PC-9 (cell line): ENCODE measurements at places on chromosomes 5 and 9.

- no peak for DNase-seq
Observed at GRCh38 chr9:120688758-120689157, 25.5 kb downstream of the MEGF9 start.

GRCh38 chr9:14198841-14199455, 115.0 kb downstream of the NFIB start:
- no peak for DNase-seq

DNA sequence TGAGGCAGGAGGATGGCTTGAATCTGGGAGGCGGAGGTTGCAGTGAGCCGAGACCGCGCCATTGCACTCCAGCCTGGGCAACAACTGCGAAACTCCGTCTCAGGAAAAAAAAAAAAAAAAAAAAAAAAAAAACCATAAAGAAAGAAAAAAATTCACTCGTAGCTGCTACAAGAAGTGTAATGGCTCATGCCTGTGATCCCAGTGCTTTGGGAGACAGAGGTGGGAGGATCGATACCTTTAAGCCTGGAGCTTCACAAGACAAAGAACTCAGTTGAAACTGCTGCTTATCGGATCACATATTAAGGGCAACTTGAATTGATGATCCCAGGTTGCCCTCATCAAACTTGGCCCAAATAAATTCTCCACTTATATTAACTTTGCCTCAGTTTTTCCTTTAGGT, 1.0 kb upstream of the ZCCHC7 start:
- no peak for DNase-seq

GRCh38 chr9:111959468-111960359, 63.1 kb downstream of the UGCG start:
- peak; percentile 98 for DNase-seq

DNA sequence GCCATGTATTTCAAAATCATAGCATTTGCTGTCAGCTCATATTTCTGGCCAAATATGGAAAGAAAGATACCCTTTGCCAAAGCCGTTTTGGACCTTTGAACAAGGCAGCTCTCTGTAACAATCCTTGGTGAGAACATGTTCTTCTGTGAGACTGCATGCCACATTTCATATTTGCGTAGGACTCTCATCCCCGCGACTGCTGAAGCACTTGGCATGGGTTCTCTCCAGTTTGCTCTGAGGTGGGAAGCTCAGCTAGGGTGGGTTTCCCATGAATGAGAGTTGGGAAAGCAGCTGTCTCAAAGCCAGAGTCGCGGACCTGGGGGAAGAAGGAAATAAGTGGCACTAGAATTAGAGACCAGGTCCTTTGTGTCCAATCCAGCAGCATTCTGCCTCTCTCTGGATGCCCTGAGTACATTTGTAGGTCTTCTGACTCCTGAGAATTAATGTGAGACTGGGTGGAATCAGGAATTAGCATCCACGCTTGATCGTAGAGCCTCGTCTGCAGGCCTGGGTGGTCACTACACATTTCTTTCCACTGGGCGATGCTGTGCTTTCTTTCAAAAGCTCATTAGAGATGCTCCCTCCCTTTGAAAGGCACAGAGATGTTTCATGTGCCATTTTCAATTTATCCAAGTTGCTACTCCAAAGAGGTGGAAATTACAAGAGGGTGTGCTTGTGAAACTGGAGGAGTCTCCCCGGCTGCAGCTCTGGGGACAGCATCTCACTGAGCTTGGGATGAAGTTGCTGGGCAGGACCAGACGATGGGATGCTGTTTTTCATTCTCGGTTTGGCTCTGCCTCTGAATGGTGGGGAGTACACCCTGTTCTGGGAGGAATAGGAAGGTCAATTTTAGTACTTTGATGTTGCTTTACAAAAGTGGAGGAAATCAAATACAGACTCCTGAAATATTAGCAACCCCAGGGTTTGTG, 197.2 kb downstream of the GADD45G start:
- DNase-seq: no peak

DNA sequence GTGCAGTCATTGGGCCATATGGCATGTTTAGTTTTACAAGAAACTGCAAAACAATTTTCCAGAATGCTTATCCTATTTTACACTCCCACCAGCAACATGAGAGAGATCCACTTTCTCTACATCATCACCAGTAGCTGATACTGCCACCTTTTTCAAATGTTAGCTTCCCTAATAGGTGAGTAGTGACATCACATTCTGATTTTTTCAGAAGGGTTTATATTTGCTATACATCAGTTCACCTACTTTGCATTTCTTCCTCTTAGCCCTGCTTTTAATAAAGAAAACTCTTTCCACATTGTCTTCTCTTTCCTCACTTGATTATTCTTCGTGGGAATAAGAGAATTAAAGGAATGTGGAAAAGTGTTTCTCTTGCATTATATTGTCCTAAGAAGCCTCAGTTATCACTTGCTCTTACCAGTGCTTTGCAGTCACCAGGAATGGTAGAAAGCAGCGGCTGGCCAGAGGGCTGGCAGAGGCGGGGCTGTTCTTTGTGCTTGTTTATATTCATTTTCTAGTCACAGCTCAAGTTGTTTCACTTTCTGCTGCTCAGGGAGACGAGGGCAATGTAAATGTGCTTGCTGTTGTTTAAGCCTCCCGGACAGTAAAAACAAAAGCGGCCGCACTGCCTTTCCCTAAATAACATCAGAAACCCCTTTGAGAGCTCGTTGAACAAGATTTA, 164.8 kb downstream of the HSD17B3 start:
- no peak for DNase-seq

DNA sequence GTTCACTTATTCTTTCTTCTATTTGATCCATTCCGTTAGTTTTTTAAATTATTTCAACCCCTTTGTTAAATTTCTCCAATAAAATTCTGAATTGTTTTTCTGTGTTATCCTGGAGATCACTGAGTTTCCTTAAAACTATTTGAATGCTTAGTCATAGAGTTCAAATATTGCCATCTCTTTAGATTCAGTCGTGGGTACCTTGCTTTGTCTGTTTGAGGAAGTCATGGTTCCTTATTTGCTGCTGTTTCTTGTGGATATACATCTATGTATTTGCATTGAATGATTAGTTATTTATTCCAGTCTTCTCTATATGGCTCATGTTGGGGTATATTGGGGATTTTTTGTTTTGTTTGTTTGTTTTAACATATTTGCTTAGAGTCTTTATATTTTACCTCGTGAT, 80.6 kb downstream of the HINT1 start:
- no peak for DNase-seq

DNA sequence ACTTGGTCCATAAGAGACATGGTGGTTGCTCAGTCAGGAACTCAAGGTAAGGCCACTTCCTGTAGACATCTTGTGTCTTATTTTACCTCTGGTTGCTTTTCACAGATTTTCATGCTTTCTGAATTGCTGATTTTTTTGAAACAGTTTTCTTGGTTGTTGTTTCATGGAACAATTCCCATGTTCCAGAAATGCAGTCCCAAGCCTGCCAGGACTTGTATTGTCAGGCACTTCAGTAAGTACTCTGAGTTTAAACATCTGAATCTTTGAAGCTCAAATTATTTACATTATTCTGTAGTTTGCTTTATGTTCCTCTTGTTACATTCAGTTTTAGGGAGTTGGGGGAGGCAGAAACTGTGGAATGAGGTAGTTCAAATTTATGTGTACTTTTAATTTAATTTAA, 290.2 kb downstream of the DMRT2 start:
- no peak for DNase-seq
